ENCODE measurements at places on chromosomes 4 and X.

- no peak for DNase-seq
Measured at GRCh38 chr4:23945451-23946017, 55.7 kb upstream of the PPARGC1A start.

DNA sequence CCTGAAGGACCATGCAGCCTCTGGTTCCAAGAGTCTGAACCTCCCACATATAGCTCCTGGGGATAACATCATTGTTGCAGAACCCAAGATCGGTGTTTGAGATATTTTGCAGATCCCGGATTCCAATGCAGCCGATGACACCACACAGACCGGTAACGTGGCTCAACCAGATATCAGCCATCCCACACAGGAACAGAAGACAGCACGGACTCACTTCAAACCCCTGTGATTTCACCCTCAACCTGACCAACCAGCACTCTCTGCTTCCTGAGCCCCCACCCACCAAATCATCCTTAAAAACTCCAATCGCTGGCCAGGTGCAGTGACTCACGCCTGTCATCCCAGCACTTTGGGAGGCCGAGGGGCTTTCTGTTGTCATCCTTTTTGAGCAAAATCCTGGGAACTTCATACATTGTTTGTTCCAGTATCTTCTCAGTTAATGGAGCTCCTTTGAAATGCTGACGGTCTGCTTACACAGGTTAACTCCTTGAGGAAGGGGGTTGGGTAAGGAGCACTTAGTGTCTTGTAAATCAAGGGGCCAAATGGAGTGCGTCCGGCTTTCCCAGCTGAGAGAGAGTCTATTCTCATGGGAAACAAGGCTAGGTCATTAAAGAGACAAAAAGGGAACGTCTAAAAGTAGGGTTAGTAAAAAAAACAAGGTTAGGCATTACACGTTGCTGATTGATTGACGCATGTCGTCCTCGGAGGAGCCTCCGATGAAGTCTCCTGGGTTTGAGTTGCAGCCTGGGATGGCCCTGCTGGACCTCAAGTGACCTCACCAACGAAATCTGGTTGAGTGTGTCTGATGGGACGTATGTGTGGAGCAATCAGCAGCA, 230.4 kb downstream of the CRLF2 start:
- DNase-seq, result no peak

GRCh38 chr4:7209699-7210098, 17.4 kb downstream of the SORCS2 start:
- no peak for DNase-seq

DNA sequence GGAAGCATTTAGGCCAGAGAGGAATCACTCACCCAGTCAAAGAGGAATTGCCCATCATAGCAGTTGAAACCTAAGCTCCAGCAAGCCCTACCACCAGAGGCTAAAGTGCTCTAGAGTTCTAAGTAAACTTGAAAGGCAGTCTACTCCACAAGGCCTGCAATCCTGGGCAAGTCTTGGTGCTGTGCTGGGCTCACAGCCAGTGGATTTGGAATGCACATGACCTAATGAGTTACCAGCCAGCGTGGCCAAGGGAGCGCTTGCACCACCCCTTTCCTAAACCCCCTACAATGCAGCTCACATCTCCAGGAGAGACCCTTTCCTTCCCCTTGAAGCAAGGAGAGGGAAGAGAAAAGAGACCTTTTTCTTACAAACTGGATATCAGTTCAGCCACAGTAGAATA, 445.7 kb downstream of the GASK1B start:
- no peak for DNase-seq

GRCh38 chr4:102352781-102353180, 7.5 kb upstream of the SLC39A8 start:
- DNase-seq, result no peak

DNA sequence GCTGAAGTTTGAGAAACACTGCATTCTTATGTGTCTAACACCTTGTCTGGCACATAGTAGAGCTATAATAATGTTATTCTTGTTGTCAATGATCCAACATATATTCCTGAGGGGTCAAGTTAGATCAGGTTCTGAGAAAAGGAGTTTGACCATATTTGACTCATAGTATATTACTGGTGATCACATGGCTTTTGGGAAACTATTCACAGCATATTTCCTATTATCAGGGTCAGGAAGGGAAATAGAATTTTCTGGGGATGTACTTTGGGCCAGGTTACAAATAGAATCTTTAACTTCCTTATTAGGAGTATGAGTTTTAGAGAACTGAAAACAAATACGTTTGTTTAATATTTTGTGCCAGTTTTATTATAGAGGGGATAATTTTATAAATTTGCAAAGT, 11.6 kb downstream of the IL15 start:
- no peak for DNase-seq

- DNase-seq, result no peak
Measured at GRCh38 chr4:54668014-54668611, 10.4 kb downstream of the KIT start.

- DNase-seq, result no peak
Measured at GRCh38 chrX:7133050-7133440, 14.5 kb upstream of the STS start.

GRCh38 chr4:159252491-159252890, 149.6 kb downstream of the RAPGEF2 start:
- DNase-seq, result no peak

DNA sequence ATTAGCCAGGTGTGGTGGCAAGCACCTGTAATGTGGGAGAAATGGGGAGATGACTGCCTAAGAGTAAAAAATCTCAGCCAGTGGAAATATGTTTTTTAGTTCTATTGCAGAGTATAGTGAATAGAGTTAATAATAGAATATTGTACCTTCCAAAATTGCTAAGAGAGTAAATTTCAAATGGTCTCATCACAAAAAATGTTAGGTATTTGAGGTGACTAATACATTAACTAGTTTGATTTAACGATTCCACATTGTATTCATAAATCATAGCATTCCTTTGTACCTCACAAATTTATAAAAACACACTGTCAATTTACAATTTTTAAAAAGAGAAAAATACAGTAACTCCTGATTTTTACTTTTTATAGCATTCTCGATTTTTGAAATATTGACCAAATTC, 681.5 kb upstream of the EPHA5 start:
- DNase-seq, result no peak

DNA sequence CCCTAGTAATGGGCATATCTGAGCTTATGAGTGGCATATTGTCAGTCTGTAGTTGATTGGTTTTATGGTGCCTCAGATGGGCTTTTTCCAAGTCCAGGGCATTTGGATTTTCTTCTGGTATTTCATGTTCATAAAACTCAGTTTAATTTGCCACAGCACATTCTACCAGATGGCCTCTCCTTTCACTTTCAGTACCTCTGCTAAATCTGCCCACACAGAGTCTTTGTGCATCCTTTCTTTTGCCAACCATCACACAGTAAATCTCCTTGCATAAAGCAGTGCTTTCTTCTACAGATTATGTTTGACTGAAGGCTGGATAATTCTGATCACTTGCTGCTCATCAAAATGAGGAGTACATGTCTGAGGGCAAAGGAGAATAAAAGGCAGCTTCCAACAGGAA, 98.2 kb downstream of the HS6ST2 start:
- DNase-seq, result no peak

- DNase-seq, result no peak
Measured at GRCh38 chrX:25022499-25023325, 6.9 kb upstream of the ARX start.

GRCh38 chr4:8920969-8921368, 49.3 kb upstream of the HMX1 start:
- no peak for DNase-seq

- DNase-seq, result no peak
Measured at GRCh38 chrX:37594755-37595382, 23.4 kb downstream of the LANCL3 start.

DNA sequence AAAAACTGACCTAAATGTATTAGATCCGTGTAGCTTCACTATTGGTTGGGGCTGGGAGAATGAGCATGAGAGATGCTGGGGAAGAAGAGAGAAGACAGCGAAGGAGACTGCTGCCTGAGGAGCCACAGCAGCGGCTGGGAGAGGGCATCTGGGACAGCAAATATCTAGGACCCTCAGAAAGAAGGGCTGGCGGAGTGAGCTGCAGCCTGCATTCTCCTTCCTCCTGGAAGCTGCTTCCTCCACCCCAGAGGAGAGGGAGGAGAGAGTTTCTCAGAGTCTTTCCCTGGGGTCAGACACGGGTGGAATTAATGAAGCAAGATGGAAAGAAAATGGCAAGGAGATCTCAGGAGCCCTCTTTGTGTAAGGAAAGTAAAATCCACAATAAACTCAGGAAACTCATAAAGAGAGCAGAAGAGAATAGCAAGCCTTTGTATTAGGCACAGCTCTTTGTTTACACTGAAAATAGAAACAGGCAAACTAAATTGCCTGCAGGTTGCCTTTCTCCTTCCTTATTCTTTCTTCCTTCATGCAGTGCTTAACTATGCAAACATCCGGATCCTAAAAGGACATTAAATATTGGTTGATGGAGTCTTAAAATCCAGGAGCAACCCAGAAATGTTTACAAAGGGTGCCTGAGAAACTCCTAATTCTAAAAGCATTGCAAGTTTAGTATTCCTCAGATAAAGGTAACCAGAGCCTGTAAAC, 130.3 kb upstream of the GALNT7 start:
- DNase-seq, result no peak

DNA sequence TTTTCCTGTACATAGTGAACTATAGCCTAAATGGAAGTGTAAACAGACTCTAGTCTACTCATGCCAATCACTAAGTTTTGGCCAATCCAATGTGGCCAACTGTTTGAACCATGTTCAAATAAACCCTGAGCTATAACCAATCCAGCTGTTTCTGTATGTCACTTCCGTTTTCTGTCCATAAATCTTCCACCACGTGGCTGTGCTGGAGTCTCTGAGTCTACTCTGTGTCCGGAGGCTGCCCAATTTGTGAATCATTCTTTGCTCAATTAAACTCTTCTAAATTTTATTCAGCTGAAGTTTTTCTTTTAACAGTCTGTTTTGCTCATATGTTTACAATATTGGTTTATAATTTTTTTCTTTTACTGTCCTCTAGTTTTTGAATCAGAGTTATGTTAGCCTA, 112.3 kb upstream of the BANK1 start:
- DNase-seq, result no peak

DNA sequence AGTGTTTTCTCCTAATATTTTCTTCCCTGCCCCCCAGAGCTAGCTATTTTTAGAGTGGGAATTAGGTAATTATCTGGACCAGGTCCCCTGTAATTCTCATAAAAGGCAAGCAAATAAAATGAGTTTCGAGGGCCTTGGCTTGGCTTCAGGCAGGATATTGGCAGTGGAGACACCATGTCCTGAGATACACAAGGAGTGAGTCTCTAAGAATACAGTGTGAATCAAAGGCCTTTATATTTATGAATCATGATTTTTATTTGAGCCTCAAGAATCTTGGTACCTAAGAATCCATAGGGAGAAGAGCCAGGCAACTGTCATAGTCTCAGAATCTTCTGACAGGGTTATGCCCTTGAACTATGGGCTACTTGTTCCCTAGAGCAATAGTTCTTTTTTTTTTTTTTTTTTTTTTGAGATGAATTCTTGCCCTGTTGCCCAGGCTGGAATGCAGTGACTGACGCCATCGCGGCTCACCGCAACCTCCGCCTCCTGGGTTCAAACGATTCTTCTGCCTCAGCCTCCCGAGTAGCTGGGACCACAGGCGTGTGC, 205.4 kb downstream of the LDB2 start:
- DNase-seq, result no peak

- DNase-seq, result no peak
Measured at GRCh38 chrX:18701621-18702361, 5.7 kb upstream of the PPEF1 start.

GRCh38 chr4:156778093-156778492, 193.5 kb downstream of the PDGFC start:
- DNase-seq, result no peak

DNA sequence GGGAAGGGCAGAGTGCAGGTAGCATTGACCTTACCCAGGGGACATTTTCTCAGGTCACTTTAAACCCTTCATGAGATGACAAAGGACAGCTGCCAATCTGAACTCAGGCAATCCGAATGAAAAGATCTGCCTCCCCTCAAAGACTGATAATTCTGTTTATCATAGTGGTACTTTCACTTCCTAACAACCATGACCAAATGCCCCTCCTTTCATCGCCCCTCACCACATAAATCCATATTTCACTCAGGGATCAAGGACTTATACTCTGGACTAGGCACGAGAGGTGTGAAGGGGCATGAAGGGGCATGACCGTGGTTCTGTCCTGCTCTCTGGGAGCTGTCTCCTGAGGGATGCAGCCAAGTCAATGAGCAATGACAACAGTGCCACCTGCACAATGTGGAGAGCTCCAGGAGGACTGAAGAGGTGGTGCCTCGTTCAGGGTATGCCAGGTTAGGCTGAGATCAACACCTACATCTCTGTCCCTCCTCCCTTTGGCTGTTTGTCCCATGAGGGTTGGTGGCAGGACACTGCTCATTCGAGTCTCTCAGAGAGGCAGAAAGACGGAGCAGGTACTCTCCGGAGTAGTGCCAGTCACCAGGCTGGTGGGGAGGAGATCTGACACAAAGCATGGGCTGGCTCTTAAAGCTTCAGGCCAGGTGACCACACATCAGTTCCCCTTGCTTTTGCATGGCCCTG, 12.5 kb downstream of the HS3ST1 start:
- DNase-seq, result no peak

DNA sequence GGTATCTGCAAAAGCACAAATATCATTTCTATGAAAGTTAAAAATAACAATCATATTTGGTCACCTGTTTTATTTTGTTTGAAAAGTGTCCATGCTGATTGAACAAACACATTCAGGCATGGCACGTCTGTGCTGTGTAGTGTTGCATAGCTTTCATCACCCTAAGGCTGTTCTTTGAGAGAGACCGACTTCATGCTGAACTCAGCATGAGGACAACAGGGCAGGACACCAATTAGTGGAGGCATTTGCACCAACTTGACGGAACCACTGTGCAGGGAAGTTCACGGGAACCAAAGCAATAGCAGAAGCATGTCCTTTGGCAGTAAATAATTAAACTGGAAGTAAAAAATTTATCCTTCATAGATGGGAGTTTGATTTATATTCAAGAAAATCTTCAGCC, 158.4 kb upstream of the SLC7A11 start:
- DNase-seq, result no peak

DNA sequence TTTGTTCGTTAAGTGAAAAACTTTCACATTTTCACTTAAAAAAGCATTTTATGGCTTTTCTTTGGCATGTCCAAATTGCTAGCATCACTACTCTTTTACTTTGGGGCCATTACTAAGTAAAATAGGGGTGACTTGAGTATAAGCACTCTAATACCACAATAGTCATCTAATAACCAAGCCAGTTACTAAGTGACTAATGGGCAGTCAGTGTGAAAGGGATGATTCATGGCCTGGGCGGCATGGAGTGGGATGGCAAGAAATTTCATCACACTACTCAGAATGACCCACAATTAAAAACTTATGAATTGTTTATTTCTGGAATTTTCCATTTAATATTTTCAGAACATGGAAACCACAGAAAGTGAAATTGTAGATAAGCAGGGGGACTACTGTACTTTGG, 60.9 kb downstream of the BMP15 start:
- DNase-seq, result no peak

DNA sequence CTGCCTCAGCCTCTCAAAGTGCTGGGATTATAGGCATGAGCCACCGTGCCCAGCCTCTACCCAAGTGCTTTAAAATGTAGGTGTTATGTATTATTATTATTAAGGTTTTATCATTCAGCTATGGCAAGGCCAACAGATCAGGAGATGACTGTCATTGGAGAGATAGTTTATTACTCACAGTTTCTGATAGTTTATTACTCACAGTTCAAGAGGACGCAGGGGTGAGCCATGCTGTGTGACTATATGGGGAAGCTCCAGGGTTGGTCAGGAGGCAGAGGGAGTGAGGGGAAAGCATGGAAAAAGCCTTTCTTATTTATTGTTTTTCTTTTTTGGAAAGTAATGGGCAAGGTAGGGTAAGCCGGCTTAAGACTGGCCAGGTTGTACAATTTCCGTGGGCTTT, 25.4 kb upstream of the ARSD start:
- peak; percentile 5 for DNase-seq

Data from cardiac septum (tissue), 1 donor.